ENCODE measurements at places on chromosomes 7 and 10.
A peak's percentile ranks its signal among the peaks of the same experiment; 100 is the strongest.

DNA sequence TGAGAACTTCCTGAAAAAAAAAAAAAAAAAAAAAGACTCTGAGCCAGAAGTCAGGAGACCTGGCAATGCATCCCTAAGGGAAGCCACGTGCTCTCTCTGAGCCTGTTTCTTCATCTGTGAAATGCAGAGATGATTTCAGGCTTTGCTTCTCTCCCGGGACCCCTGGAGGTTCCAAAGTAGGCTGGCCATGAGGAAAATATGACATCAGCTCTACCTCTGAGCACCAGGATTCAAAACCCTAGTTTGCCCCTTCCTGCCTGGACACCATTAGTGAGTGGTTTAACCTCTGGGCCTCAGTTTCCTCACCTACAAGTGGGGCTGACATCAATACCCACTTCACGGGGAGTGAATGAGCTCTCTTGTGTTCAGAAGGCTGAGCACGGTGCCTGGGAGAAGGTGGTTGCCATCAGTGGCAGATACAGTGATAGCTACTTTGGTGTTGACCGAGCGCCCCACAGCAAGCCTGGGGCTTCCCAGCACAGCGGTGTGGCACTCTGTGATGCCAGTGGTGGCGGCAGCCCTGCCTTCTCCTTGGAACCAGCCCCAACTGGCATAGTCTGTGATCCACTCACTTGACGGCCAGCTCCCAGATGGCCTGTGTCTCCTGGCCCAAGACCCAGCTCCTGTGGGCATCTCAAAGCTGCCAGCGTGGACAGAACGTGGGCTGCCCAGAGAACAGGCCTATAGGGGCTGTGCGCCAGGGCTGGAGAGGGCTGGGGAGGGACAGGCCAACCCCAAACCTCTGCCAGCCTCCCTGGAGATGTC, 153.1 kb upstream of the UNC5B start:
- DNase-seq: no peak

- no peak for DNase-seq
Measured at GRCh38 chr10:46558122-46558391, 1.6 kb upstream of the GPRIN2 start.

DNA sequence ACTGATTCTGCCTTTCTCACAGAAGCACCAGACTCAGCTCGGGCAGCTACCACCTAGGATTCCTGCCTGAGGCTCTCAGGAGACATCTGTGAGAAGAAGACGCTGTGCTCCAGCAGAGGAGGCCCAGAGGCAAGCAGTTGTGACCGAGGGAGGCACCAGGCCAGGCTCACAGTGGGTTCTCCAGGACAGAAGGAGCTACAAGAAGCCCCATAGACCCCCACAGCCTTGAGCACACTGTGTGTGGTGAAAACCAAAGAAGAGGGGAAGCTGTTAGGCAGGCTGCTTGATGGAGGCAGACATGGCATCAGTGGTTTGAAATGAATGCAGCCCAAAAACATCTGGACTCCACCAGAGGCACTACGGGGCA, 198.8 kb downstream of the GRID1 start:
- no peak for DNase-seq

DNA sequence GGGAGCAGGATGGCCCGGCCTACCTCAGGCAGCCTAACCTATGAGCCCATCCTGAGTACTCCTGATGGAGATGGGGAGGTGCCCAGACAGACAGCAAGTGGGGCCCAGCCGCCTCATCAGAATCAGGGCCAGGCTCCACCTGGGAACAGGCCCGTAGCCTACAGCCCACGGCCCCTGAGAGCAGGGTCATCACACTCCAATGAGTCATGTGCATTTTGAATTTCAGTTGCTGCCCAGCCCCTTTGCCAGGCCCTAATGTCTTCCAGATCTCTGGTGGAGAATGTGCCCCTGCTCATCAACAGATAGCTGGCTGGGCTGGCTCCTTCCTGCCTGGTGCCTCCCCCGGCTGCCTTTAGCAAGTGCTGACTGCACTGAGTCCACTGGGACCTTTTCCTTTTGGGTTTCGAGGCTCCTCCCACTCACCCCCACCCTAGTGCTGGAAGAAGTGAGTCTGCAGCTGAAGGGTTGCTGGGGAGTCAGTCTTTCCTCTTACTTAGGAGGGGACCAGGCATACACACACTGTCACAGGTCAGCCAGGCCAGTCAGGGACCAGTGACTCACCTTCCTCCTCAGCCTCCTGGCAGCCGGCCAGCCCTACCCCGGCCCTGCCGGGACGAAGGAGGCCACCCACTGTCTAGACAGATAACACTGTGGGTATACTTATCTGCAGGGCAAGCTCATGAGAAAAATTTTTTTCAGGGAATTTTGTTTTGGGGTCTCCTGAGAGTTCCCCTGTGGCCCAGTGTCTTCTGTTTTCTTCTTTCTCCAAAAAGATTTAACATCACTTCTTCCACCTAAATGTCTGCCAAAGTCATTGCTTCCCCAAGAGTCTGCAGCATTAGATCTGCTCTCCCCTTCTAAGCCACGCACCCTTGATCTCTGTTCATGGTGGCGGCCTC, 9.1 kb upstream of the ASIC3 start:
- DNase-seq: peak; percentile 51

DNA sequence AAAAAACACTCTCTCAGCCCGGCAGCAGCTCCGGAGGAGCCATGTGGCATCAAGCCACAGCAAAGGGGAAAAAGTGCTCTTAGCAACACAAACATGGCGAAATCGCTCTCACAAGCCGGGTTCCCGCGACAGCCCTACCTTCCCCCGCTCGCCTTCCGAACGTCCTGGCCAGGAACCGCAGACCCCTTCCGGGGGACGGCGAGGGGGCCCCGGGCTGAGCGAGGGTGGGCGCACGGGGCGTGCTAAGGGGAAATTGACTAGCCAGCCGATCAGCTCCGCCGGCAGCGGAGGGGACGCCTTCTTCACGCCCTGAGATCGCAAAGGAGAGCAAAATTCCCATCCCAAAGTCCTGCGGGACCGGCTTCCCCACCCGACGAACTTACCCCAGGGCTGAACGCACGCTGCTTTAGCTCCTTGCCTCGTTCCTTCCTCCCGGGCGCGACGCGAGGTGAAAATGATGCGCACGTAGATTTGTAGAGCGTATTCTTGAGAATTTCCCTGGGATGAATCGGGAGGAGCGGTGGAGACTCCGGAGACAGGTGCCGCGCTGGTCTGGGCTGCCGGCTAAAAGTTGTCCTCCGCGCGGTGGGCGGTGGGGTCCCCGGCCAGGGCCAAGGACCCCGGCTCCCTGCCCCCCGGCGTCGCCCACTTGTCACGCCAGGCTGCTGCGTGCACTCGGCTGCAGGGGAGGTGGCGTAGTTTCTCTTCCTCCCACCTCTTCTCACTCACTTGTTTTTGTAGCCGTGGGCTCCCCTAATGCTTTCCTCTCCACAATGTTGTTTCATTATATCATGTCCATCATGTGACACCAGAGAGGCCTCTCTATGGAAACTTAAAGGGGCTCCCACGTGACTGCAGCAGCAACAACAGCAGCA, 220.1 kb upstream of the MKLN1 start:
- peak; percentile 70 for DNase-seq

DNA sequence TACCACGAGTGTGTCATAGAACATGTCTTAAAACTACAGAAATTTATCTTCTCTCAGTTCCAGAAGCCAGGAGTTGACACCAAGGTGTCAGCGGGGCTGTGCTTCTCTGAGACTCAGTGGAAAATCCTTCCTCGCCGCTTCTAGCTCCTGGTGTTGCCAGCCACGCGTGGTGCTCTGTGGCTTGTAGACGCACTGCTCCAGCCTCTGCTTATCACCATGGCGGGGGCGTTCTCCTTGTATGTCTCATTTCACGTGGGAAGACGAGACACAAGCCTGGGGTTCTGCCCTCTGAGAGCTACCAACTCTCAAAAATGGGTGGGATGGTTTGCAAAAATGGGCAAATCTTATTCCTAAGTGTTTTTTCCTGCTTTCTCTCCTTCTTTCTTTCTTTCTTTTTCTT, 11.0 kb upstream of the GALNTL5 start:
- no peak for DNase-seq

DNA sequence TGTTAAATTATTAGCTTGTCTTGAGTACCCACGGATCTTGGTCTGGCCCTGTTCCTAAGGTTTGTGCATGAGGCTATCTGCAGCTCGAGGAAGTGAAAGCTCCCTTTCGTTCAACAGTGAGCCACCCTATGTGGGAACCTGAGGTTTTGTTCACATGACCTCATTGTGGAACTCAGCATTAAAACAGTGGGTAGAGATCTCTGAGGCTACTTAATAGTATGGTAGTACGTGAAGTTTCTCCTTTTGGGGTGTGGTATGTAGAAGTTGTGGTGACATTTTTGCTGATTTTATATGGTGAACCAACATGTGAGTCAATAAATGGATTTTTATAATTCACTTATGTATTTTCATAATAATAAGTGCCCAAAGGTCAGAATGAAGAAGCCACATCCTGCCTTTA, 252.7 kb upstream of the FERD3L start:
- DNase-seq: no peak

GRCh38 chr7:135704698-135705097, 23.3 kb downstream of the SLC13A4 start:
- no peak for DNase-seq

GRCh38 chr10:60985951-60986350, 42.0 kb upstream of the RHOBTB1 start:
- DNase-seq: no peak

DNA sequence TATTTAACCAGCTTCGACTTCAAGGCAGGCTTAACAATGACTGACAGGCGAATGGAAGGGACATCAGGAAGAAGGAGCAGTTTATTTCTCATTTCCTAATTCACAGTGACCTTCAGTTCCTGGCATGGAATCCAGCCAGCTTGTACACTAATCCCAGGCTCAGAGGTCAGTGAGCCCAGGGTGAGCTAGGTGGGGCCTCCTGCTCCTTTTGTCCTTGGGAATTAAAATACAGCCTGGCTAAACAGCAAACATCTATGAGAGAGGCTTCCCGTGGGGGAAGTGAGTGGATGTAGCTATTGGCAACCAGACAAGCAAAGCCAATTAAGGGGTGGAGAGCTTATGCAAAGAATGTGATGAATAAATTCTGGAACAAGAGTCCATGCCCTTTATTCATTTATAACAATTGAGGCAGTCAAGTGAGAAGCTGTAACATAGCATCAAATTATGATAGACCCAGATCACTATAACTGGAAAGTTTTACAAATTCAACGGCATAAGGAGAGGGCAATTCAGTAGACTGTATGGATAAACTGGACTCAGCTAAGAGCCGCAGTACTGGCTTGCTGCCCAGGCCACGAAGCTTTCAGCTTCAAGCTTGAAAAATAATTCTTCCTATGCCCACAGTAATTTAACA, 57.1 kb downstream of the STK17A start:
- no peak for DNase-seq

GRCh38 chr10:81068460-81068859, 530.8 kb downstream of the SH2D4B start:
- no peak for DNase-seq

GRCh38 chr10:77588886-77589285, 48.7 kb downstream of the KCNMA1 start:
- no peak for DNase-seq

- DNase-seq: no peak
Measured at GRCh38 chr10:104796823-104797222, 155.7 kb downstream of the SORCS3 start.

DNA sequence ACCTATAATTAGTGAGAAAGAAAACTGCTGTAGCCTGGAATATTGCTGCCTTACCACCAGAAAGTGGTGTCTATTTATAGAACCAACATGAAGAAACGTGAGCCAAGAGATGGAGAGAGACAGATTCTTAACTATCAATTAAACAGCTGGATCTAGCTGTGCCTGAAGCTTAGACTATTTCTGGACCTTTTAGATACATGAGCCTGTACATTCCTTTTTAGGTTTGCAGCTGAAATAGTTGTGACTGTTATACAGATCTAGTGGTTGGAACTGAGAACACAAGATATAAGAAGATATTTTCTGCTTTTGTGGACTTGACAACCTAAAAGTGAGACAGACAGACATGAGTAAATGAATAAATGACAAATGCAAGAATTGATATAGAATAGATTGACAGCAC, 73.4 kb downstream of the CDK14 start:
- DNase-seq: no peak

DNA sequence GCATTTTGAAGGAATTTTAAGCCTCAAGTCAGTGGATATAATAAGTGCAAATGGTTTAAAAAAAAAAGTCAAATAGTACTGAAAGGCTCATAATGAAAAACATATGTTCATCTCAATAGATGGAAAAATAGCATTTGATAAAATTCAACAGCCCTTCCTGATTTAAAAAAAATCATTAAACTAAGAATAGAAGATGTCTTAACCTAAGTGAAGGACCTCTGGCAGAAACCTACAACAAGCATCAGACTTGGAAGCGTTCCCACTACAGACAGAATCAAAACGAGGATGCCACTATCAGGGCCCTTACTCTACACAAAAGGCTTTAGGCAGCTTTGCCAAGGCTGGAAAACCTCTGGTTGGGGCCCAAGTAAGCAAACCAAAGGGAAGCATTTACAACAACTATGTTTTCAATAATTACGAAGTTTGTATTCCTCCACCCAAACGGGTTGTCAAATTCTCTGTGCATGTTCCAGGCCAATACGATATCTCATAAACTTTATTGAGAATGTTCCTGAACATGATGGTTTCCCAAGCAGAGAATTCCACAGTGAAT, 45.1 kb downstream of the CYTH3 start:
- DNase-seq: no peak

GRCh38 chr7:107312418-107312817, 143.6 kb downstream of the HBP1 start:
- DNase-seq: no peak

DNA sequence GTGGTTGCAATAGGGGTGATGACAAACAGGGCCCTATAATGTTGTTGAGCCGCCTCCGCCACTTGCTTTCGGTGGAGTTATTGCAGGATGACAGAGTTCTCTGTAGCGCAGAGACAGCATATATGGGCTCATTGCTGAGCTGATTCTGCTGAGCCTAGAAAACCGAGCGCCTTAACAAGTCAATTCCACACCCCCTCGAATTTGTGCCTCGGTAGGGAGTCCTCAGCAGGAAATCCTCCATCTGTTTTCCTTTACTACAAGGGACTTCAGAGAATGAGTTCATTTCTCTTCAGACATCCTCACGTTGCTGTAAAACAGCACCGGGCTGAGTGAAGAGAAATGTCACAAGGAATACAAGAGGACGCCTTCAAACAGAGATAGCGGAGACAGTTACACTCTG, 90.7 kb upstream of the KIAA1217 start:
- DNase-seq: no peak

GRCh38 chr10:52312942-52313255, 1.2 kb upstream of the DKK1 start:
- DNase-seq: no peak

GRCh38 chr10:69455006-69455763, 3.9 kb downstream of the TSPAN15 start:
- no peak for DNase-seq

DNA sequence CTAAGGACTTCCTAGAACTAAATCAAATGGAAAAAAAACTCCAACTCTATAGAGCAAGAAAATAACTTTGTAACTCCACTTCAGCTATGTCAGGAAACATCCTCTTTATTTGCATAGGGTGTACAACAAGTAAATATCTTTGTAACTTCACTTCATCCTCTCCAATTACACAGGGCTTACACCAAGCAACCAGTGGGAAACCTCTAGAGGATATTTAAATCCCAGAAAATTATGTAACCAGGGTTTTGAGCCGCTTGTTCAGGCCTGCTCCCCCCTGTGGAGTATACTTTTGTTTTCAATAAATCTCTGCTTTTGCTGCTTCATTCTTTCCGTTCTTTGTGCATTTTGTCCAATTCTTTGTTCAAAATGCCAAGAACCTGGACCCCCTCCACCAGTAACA, 22.2 kb downstream of the LIPJ start:
- no peak for DNase-seq
